ENCODE measurements at places on chromosomes 5 and 9.

DNA sequence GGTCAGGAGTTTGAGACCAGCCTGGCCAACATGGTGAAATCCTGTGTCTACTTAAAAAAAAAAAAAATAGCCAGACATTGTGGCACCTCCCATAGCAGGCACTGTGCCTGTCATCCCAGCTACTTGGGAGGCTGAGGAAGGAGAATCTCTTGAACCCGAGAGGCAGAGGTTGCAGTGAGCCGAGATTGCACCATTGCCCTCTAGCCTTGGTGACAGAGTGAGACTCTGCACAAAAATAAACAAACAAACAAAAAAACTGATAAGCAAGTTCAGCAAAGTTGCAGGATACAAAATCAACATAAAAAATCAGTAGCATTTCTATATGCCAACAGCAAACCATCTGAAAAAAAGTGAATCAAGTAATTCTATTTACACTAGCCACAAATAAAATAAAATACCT, 64.8 kb upstream of the TTC23L start:
- DNase-seq: no peak

- no peak for DNase-seq
Observed at GRCh38 chr5:154163327-154164248, 26.9 kb upstream of the GALNT10 start.

DNA sequence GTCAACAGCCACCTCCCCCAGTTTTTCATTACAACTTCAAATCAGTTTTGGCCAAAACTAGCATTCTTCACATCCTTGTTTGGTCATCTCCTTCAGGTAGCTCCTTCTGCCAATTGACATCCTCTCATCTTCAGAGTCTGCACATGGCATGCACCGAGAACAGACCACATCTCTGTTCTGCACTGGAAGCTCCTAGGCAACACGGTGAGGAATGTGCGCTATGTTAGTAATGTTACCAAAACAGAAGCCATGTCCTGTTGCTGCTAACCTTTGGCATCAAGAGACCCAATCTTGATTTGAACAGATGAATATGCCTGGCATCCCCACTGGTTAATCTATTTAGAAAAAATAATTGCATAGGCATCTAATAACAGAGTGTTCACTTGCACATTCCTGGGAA, 5.1 kb upstream of the HK3 start:
- no peak for DNase-seq

- DNase-seq: no peak
Observed at GRCh38 chr9:27280249-27280648, 16.7 kb downstream of the EQTN start.

GRCh38 chr5:180920710-180921109, 21.8 kb downstream of the BTNL8 start:
- no peak for DNase-seq

- peak; percentile 67 for DNase-seq
Observed at GRCh38 chr9:99787556-99787955, 34.1 kb upstream of the NR4A3 start.

DNA sequence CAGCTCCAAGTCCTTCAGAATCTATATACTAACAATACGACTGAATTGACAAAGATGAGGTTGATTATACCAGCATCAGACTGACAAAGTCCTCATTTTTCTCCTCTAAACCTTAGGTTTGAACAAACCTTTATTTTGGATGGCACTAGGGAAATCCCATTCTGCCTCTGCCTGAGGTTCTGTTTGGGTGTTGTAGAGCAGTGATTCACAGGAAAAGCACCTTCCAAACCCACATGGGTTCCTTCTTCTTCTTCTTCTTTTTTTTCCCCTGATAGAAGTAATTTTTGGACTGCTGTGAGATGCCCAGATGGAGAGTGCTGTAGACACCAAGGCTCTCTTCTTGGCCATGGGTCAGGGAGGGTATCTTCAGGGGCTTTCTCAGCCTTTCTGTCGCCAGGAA, 164.9 kb upstream of the PAPPA start:
- DNase-seq: no peak

GRCh38 chr5:90571147-90571773, 12.7 kb downstream of the ADGRV1 start:
- no peak for DNase-seq

GRCh38 chr9:91116211-91116610, 245.5 kb downstream of the AUH start:
- no peak for DNase-seq

- no peak for DNase-seq
Observed at GRCh38 chr5:76384189-76384588, 18.9 kb upstream of the IQGAP2 start.

DNA sequence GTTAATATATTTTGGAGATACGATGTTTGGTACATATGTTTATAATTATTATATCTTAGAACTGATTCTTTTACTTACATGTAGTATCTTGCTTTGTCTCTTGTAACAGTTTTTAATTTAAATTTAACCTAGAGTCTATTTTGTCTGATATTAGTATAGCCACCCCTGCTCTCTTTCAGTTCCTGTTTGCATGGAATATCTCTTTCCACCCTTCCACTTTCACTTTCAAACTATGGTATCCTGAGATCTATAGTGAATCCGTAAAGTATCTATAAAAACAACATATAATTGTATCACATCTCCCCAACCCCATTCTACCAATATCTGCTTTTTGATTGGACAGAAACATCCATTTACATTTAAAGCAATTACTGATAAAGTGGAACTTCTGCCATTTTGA, 7.2 kb downstream of the IRGM start:
- peak; percentile 66 for DNase-seq

Measured in MV-4-11 (cell line).